ENCODE measurements at places on chromosomes 6 and 20.

DNA sequence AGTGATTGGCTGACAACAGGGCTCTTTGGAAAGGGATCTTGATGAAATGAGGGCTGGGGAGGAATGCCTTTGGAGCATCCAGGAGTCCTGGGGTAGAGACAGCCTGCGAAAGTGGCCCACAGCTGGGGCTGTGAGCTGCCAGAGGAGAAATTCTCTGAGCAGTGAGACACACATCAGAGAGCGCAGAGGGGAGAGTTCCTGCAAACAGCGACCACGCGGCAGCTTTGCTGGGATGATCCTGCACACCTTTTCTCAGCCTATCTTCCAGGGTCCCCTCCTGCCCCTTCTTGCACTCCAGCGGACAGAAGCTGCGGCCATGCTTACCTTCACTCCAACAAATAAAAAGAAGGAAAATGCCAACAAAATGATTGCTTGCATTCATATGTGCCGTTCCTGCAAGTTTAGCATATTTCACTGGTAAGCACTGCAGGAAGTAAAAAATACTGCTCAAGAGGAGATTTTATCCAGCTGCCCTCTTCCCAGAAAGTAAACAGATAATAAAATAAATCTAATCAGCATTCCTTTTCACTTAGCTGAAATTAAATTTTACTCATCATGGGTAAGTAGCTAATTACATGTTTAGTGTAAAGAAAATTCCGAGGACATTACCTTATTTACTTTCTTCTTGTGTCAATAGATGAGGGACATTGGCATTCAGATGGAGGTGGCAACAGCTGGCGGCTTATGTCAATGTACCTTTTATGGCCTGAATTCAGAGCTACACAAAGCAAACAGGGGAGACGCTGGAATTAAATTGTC, 339.9 kb upstream of the ARID1B start:
- no peak overlapping the region for H3K27ac ChIP-seq
- no peak for DNase-seq
- H3K36me3 ChIP-seq, result no peaks in the 10 kb centered on the region
- no peaks in the 10 kb centered on the region for H3K4me1 ChIP-seq
- peaks cover 14% of the 10 kb centered on the region for H3K27me3 ChIP-seq

DNA sequence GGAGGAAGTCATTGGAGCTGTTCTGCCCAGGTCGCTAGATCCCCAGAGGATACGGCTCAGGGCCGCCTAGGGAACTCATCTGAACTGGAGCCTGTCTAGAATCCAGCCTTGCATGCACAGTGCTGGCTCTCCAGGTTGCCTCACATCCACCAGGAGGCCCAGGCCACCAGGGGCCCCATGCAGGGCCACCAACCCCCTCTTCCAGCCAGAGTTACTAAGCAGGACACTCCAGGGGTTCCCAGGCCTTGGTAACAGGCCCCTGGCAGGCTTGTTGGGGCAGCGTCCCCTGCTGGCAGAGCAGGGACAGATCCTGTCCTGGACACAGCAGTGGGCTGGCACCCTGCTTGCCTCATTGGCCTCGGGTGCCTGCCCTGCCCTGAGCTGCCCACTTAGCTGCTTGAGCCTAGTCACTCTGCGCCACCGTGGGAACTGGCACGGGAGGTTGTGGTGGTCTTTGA, 35.3 kb downstream of the EFCAB8 start:
- no peaks in the 10 kb centered on the region for H3K36me3 ChIP-seq
- no peaks in the 10 kb centered on the region for H3K4me1 ChIP-seq
- H3K27me3 ChIP-seq, result no peaks in the 10 kb centered on the region
- no peak overlapping the region for H3K27ac ChIP-seq
- no peak for DNase-seq
- no peak overlapping the region for H3K4me3 ChIP-seq

GRCh38 chr6:99032396-99032795, 84.7 kb upstream of the FBXL4 start:
- no peak overlapping the region for H3K4me3 ChIP-seq
- H3K27me3 ChIP-seq, result peaks cover 39% of the 10 kb centered on the region
- DNase-seq, result no peak

- H3K4me1 ChIP-seq, result no peaks in the 10 kb centered on the region
- H3K4me3 ChIP-seq, result no peak overlapping the region
- no peak overlapping the region for H3K27ac ChIP-seq
- peaks cover 47% of the 10 kb centered on the region for H3K27me3 ChIP-seq
Observed at GRCh38 chr6:79755967-79756366, 124.8 kb downstream of the SH3BGRL2 start.

DNA sequence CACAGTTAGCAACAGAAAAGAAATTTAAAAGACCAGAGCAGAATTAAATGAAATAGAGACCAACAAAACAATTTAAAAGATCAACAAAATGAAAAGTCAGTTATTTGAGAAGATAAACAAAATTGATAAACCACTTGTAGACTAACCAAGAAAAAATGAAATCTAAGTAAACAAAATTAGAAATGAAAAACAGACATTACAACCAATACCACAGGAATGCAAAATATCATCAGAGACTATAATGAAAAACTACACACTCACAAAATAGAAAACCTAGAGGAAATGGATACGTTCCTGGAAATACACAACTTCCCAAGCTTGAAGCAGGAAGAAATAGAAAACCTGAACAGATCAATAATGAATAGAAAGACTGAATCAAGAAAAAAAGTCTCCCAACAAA, 97.8 kb downstream of the WDR27 start:
- no peak overlapping the region for H3K27ac ChIP-seq
- no peak overlapping the region for H3K4me3 ChIP-seq
- no peak for DNase-seq
- H3K36me3 ChIP-seq, result peaks cover 3% of the 10 kb centered on the region
- no peaks in the 10 kb centered on the region for H3K4me1 ChIP-seq
- no peaks in the 10 kb centered on the region for H3K27me3 ChIP-seq

DNA sequence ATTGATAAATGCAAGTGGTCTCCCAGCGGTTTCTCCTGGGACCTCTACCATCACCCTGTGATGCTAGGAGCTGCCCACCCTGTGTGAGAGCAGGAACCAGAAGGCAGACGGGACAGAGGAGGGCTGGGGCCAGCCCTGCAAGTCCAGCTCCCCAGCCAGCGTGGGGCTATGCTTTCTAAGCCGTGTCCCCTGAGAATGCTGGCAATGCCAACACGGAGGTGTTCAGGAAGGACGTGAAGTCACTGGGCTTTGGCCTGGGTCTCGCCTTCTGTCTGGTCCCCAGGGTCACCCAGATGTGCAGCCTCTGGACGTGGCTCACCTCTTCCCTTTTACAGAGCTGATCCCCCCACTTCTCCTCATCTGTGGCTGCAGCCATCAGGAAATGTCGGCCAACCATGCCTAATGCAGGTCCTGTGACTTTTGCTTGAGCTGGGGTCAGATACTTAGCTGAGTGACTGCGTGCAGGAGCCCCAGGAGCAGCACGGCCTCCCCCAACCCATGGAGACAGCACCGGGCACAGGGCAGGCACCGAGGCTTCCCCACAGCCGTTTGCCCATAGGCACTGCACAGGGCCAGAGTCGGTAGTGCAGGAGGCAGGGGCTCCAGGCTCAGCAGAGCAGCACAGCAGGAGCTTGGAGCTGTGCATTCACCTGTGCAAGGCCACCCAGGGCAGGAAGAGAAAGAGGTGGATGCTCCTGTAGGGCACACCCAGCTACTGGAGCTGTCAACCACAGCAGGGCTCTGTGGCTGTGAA, 66.2 kb downstream of the GNAS-AS1 start:
- H3K27ac ChIP-seq, result no peak overlapping the region
- peaks cover 1% of the 10 kb centered on the region for H3K36me3 ChIP-seq
- H3K4me3 ChIP-seq, result no peak overlapping the region
- H3K27me3 ChIP-seq, result peaks cover 76% of the 10 kb centered on the region

DNA sequence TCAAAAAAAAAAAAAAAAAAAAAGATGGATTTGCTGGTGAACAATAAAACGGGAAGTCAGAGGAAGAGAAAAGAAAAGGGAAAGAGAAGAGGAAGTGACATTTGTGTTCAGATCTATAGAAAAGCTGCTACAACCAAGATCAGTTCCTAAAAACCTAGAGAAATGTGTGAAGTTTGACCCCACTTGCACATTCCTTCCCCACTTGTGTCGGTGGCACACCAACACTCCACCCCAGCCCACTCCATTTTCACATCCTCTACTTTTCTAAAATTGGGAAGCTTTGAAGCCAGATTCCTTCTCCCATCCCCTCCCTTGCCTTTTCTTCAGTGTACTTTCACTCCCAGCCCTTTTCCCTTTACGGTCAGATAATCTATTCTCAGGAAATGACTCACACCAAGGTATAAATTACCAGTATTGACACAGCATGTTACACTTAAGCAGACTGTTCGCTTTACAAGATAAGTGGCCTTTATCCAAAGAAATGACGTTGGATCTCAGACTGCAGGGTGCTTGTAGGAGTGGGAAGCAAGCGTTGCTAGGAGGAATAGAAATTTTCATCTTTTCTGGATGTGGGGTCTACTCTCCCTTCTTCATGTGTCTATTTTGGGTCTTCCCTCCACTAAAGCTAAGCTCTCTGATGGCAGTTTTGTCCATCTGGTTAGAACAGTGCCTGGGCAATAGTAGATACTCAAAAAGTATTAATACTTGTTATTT, 92.5 kb upstream of the ADGRF1 start:
- no peak for DNase-seq
- peaks cover 26% of the 10 kb centered on the region for H3K27me3 ChIP-seq
- no peaks in the 10 kb centered on the region for H3K36me3 ChIP-seq
- no peak overlapping the region for H3K27ac ChIP-seq
- H3K4me1 ChIP-seq, result no peaks in the 10 kb centered on the region

DNA sequence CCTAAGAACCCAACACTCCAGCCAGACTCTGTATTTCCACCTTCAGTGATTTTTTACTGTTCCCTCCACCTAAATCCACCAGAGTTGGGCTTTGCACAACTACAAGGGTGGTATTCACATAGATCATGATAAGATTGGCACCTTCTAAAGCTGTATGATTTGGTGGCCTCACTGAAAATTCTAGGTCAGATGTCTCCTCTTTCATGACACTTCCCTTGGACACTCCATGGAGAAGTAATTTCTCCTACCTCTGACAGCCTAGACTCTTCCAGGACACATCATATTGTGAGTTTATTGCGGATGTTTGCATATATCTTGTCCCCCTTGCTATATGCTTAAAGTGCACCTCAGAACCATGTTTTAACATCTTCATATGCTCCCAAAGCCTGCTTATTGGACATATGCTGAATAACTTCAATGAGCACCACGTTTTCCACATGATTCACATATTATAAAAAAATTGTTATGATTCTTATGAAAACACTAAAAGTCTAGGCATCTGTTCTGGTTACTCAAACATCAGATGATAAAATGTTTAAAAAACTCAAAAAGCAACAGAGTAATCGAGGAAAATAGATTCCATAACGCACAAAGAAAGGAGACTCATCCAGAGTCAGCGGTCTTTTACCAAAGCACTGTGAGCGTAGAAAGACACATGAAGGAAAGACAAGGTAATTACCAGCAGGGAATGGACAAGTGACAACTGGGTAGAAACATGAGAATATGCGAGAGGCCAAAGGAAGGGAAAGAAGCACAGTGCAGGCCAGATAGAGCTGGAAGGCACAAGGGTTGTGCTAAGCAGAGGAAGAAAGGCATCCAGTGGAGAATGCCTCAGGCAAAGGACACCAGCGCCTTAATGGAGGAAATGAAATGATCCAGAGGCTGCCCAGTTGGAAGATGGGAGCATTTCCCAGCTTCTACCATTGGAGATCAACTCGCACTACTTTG, 46.5 kb downstream of the KIF16B start:
- H3K4me1 ChIP-seq, result no peaks in the 10 kb centered on the region
- H3K36me3 ChIP-seq, result peaks cover 4% of the 10 kb centered on the region
- H3K27ac ChIP-seq, result no peak overlapping the region
- DNase-seq, result no peak
- no peak overlapping the region for H3K4me3 ChIP-seq

GRCh38 chr6:137497721-137498463, 3.7 kb upstream of the OLIG3 start:
- peak overlapping the region; percentile 43 for H3K4me3 ChIP-seq
- H3K4me1 ChIP-seq, result peaks cover 38% of the 10 kb centered on the region
- DNase-seq, result no peak

DNA sequence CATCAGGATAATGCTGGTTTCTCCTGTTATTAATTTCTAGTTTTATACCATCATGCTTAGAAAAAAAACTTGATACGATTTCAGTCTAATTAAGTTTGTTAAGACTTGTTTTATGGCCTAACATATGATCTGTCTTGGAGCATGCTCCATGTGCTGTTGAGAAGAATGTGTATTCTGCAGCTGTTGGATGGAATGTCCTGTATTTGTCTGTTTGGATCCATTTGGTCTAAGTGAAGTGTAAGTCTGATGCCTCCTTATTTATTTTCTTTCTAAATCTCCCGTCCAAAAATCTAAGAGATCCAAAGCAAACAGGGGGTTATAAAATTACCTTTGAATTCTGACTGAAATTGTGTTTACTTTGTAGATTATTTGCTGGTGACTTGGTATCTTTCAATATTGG, 30.0 kb upstream of the PRND start:
- H3K27ac ChIP-seq, result no peak overlapping the region
- no peaks in the 10 kb centered on the region for H3K27me3 ChIP-seq
- peaks cover 5% of the 10 kb centered on the region for H3K36me3 ChIP-seq
- H3K4me1 ChIP-seq, result peaks cover 55% of the 10 kb centered on the region
- H3K4me3 ChIP-seq, result no peak overlapping the region
- no peak for DNase-seq

DNA sequence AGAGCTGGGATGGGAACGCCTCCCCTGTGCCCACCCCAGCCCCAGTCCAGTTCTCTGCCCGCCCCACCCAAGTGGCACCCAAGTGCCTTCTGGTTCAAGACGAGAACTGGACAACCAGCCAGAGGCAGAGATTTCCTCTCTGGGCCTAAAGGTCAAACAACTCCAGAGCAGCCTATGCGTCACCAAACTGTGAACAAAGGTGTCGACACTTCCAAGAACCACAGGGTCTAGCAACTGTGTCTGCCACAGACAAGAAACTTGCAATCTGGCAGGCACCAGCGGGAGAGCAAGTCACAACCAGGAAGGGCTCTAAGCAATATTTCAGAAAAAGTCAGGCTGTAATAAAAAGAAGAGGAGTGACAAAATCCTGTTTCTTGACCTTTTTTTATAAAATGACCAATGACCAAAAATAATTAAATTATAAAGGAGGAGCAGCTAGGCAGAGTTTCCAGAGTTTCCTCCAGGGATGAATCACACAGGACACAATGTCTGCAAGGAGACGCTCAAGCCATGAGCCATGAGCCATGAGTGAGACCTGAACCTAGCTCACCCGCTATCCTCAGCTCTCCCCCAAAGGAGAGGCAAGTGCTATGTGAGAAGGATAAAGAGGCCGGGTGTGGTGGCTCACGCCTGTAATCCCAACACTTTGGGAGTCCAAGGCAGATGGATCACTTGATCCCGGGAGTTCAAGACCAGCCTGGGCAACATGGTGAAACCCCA, 11.1 kb downstream of the EDEM2 start:
- H3K27ac ChIP-seq, result no peak overlapping the region
- DNase-seq, result no peak
- H3K36me3 ChIP-seq, result peaks cover 79% of the 10 kb centered on the region
- H3K4me3 ChIP-seq, result no peak overlapping the region

GRCh38 chr6:42502990-42503389, 51.3 kb upstream of the TRERF1 start:
- no peak for DNase-seq
- no peaks in the 10 kb centered on the region for H3K27me3 ChIP-seq
- H3K4me1 ChIP-seq, result no peaks in the 10 kb centered on the region
- no peaks in the 10 kb centered on the region for H3K36me3 ChIP-seq

GRCh38 chr6:24031496-24031895, 94.5 kb upstream of the NRSN1 start:
- no peaks in the 10 kb centered on the region for H3K27me3 ChIP-seq
- no peak overlapping the region for H3K4me3 ChIP-seq
- H3K27ac ChIP-seq, result no peak overlapping the region
- DNase-seq, result no peak
- H3K36me3 ChIP-seq, result no peaks in the 10 kb centered on the region
- H3K4me1 ChIP-seq, result no peaks in the 10 kb centered on the region

Measured in central memory CD8-positive, alpha-beta T cell (primary cell).